ENCODE measurements at places on chromosomes 12 and 14.

GRCh38 chr12:49515266-49515665 is 23.6 kb upstream of the KCNH3 start:
- DNase-seq: no peak

DNA sequence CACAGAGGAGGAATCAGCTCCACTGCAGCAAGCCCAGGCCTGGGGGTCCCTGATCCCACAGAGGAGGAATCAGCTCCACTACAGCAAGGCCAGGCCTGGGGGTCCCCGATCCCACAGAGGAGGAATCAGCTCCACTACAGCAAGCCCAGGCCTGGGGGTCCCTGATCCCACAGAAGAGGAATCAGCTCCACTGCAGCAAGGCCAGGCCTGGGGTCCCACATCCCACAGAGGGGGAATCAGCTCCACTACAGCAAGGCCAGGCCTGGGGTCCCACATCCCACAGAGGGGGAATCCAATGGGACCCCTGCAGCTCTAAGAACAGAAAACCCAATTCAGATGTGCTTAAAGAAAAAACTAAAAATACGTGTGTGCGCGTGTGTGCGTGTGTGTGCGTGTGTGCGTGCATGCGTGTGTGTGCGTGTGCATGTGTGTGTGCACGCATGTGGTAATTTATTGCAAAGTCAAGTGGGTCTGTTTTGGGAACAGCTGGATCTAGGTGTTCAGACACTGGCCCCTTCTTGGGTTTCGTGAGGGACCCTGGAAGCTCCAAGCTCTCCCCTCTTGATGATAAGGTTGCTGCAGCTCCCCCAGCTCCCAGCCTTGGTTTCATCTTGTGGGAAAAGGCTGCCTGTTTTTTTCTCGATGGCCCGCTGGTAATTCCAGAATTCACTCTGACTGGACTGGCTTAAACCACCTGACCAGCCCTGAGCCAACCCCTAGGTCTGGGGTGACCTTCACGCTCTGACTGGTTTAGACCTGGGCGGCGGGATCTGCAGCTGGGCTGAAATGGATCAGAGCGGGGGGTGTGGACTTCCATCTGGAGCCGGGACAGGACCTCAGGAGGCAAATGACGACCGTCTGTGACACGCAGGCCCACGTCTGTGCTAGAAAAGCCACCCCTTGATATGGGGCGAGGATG is 47.1 kb downstream of the GALNT9 start:
- no peak for DNase-seq

- DNase-seq: no peak
Observed at GRCh38 chr14:100669011-100669412, 57.7 kb upstream of the DLK1 start.

- DNase-seq: no peak
Observed at GRCh38 chr14:61470261-61470960, 149.0 kb downstream of the PRKCH start.

DNA sequence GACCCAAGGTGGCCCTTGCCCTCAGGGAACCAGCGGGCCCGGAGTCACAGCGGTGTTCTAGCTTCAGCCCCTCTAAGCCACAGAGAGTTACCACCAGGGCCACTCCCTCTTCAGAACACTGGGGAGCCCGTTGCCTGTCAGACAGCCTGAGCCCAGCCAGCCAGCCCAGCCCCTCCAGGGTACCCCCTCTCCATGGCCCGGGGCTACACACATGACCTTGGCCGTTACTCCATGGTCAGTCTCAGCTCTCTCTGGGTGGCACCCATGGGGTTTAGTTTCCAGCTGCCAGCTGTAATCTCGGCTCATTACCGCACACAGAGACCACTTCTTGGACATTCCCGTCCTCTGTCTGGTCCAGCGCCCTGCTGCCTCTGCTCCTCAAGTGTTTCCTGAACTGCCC is 35.0 kb downstream of the PPP2R5C start:
- DNase-seq: no peak

DNA sequence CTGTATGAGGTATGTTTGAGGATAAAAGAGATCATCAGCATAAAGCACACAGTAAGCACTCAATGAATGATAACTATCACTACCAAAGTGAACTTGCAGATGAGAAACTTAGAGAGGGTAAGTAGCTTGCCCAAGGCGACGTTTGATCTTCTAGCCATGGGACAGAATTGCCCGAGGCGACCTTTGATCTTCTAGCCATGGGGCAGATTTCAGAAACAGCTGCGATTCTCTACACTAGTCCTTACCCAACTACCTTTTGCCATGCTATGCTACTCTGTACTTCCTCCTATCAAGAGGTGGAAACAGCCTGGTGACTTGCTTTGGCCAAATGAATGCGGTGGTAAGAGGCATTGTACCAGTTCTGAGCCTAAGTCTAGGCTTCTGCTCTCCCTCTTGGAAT is 23.7 kb upstream of the NT5DC3 start:
- no peak for DNase-seq

DNA sequence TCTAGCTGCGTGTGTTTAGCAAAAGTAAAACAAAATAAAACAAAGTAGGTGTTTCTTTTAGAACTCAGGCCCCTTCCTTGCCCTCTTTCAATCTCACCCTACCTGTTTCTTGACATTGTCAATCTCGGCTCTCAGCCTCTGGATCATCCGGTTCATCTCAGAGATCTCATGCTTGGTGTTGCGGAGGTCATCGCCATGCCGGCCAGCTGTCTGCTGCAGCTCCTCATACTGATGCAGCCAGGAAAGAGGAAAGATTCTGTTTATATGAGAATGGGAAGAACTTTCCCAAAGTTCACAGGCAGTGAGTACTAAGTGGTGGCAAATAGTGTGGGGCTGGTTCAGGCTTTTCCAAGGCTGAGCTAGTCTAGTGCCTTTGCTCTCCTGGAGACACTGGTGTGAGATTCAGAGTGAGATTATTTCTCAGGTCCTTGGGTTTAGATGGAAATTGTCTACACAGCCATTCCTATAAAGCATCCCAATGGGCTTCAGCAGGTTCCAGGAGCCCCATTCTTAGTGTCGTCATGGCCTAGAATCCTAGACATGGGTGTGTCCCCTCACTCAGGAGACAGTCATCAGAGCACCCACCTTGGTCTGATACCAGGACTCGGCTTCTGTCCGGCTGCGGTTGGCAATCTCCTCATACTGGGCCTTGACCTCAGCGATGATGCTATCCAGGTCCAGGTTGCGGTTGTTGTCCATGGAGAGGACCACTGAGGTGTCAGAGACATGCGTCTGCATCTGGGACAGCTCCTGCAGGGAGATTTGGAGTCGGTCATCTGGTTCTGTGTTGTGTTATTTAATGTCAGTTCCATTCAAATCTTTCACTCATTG is 3.0 kb downstream of the KRT5 start:
- no peak for DNase-seq

DNA sequence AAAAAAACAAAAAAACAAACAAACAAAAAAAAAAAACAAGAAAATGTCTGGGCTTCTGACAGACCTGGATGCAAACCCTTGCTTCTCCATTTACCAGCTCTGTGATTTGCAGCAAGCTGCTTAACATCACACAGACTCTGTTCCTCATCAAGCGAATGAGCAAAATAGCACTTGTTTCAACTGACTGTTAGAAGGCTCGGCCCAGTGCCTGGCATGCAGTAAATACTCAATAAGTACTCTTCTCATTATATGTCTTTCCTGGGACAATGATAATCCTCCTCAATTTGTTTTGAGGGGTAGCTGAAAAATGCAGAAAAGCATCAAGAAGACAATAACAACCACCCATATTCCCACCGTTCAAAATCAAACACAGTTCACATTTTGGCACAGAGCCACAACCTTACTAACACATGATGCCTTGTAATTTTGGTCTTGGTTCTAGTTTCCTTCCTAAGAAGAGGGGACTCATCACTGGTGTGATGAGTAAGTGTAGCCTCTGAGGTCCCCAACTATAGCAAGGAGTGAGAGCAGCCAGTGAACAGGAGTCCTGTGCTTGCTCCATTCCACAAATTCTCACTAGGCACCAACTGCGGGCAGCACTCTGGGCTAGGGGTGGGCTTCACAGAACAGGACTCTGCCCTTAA is 60.4 kb downstream of the TTC7B start:
- no peak for DNase-seq

DNA sequence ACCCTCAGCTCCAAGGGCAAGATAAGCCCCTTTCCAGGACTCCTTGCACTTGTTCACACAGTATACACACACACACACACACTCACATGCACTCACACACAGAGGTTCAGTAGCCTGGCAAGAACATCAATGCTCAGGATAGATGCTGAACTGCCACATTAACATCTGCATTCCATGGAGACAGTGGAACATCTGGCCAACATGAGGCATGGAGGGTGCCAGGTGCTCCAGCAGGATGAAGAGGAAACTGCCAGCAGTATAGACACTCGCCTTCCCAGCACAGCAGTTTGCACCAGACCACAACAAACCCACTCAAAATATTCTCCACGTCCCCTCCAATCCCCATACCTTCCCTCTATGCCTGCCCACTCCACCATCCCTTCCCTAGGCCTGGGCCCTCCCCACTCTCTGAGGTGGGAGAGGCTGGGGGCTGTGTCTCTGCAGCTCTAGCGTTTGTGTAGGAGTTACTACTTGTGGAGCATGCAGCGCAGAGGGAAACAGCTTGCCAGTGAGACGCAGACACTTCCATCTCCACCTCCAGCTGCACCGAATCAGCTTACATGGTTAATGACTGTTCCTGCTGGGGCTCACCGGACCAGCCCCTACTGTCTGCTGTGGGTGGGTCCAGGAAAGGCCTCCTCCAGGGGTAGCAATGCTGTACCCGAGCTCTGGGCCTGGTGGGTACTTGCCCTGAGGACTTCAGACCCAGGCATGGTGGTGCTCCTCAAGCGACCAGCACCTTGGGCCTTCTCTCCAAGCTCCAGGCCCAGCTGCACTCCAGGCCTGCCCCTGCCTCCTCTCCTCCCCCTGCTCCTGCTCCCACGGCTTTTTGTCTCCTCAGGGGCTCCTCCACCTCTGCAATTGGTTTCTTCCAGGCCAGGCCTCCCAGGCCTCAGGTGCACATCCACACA is 18.6 kb upstream of the PLEKHG3 start:
- no peak for DNase-seq

DNA sequence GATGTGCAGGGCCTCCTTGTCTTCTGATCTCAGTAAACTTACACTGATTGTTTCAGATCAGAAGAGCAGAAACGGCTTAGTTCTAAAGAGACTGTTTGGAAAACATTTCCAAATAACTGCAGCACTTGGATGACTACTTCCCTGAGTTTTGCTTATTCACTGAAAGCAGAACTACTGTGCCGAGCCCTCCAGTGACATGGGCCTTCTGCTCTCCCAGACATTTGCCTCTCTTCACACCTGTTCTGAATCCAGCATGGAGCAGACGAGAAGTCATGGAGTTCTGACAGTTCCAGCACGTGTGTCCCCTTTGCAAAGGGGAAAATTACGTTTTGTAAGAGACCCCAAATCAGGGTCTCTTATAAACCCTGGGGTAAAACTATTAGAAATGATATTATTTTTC is 31.4 kb downstream of the ETNK1 start:
- DNase-seq: no peak

- DNase-seq: no peak
Observed at GRCh38 chr12:76470028-76470939, 89.3 kb downstream of the OSBPL8 start.

DNA sequence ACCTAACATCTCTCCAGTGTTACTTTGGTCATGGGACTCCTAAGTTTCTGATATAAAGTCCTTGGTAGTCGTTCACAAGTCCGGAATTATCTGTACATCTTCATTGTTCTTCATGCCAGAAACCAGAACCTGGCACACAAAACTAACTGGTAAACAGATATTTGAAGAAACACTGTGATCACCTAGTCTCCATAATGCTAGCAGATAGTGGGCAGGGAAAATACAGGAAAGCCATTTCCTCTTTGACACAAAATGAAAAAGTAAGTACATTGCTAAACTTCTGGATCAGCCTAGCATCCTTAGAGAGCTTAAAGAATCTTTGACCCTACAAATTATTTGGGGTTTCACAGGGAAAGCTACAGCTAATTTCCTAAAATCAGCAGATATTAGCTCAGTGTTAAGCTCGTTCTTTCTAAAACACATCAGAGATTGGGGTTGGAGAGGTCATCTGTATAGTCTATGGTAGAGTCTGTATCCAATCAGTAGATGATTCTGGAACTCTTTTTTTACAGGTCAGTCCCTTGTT is 4.8 kb downstream of the DDIT3 start:
- no peak for DNase-seq

DNA sequence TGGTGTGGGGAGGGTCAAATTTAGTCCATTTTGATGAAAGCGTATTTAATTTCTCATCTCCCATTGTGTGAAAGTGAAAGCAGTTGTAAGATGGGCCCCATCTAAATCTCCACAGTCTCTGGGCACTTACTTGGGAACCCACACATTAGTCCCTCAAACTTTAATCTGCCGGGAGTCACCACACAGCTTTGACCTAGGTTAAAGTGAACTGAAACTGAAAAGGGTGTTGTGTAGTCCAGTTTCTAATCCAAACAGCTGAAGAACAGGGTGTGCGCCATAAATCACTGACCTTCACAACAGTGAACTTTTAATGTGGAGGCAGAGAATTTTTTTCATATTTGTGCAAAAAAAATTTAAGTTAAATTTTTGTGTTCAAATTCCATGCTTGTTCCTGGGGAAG is 48.4 kb upstream of the PTPRO start:
- DNase-seq: no peak

DNA sequence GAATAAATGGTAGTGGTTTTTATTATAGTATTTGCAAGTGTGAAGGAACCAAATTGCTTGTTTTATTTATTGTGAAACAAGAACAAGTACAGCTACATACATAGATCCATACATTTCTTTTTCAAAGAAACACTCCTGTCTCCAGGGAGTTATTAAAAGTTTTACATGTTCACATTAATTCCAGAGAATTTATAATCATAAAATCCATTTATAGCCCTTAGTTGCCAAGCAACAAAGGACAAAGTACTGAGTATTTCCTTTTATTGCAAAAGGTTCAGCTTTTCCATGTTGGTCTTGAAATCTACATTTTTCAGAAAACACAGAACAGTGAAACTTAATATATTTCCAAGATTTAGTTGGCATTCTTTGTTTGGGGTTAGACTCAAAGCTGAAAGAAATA is 9.5 kb downstream of the MYRFL start:
- no peak for DNase-seq

- peak; percentile 6 for DNase-seq
Observed at GRCh38 chr12:107600581-107601144, 84.9 kb upstream of the PWP1 start.

GRCh38 chr14:101627915-101628262 is 66.6 kb downstream of the DIO3 start:
- DNase-seq: no peak

DNA sequence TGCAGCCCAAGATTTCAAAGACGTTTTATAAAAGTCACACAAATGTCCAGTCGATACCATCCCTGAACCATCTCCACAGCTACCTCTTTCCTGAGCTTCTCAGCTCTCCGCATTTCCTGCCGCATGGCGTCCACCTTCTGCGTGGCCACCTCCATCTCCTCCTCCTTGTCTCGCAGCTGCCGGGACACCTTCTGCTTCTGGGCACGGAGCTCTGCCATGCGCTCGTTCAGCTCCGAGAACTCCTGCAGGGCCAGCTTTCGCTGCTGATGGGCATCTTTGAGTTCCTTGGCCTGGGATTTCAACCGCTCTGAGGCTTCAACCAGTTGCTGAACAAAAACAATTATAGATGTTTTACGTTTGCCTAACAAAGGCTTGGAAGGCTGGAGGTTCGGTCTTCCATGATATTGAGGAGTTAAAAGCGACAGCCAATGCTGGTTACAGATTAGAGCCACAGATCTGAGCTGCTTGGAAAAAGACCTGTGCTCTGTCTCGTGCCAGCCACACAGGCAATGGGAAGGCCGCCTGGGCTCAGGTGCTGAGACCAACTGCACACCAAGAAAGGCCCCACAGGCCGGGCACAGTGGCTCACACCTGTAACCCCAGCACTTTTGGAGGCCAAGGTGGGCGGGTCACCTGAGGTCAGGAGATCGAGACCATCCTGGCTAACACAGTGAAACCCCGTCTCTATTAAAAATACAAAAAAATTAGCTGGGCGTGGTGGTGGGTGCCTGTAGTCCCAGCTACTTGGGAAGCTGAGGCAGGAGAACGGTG is 49.6 kb downstream of the AMN start:
- DNase-seq: no peak

All from anterior cingulate cortex (tissue), 58 donors.